ENCODE measurements at places on chromosomes 11 and 22.

- no peak for DNase-seq
Observed at GRCh38 chr22:37018815-37019308, 385 bp downstream of the TST start.

DNA sequence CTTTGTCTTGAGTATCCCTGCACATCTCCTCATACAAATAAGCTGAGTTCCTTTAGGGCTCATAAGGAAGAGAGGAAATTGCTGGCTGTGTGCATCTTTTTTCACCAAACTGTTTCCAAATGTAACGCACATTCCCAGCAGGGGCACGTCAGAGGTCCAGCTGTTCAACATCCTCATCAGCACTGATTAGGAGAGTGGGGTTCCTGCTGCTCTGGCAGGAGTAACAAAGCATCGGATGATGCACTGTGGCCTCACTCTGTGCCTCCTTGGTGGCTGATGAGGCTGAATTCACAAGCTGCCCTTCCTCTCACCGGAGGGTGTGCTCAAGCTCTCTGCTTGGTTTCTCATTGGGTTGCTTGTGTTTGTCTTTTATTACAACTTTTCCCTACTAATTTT lies 35.5 kb upstream of the SLC25A1 start:
- no peak for DNase-seq

- no peak for DNase-seq
Observed at GRCh38 chr22:20093418-20094196, 13.6 kb downstream of the DGCR8 start.

DNA sequence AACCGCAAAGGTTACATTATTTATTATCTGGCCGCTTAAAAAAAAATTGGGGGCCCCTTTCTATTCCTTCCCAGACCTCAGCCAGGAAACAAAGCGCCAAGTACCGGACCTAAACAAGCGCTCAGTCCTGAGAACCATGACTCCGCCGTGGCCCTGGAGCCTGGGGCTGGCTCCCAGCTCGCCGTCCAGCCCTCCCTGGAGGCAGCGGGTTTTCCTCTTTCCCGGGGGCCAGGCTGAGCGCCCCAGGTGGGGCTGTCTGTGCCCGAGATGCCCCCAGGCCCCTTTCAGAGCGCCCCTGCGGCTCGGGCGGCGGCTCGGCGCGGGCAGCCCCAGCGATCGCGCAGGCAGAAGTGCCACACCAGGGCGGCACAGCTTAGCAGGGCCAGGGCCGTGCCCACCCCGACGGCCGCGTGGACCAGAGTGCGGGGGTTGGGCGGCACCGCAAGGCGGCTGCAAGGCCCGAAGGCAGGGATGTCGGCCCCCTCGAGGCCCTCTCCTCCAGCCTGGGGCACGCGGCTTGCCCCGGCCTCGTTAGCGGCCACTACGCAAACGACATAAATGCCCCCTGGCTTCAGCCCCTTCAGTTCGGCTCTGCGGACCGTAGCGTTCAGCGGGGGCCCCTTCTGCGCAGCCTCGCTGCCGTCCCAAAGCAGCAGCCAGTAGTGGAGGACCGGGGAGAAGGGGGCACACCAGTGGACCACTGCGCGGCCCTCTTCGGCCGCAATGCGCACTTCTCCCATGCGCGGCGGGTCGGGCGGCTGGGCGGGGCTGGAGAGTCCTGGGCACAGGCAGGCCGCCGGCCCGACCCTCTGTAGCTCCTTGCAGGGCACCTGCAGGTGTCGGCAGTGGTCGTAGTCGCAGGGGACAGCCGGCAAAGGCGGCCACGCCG lies 1.6 kb downstream of the LRRN4CL start:
- DNase-seq: no peak

- no peak for DNase-seq
Observed at GRCh38 chr11:44950625-44951476, at the start of gene TP53I11. TSS of gene TP53I11 (minus strand) at chr11:44950883. CDS start at chr11:44938335, 12,548 bp downstream.

DNA sequence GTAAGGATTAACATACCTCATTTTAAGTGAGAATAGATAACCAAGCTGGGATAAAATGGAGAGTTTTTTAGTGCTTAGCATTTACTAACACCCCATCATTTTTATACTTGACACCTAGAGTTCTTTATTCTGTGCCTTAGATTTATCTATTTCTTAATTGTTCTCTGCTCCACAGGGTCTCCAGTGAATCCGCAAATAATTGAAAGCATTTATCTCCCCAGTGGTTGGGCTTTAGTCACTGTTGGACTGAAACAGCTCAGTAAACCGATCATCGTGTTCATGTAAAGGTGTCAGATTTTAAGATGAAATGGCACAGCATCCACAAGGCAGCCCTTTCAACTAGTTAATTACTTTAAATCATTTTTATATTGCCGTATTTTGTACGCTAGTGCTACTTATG lies 17.8 kb upstream of the GRIA4 start:
- no peak for DNase-seq

GRCh38 chr22:29693161-29693560 lies 26.6 kb upstream of the CABP7 start:
- no peak for DNase-seq

- no peak for DNase-seq
Observed at GRCh38 chr11:65492637-65493366, 6.0 kb upstream of the MALAT1 start.

GRCh38 chr11:114815176-114815575 lies 136.8 kb downstream of the NXPE2 start:
- no peak for DNase-seq

DNA sequence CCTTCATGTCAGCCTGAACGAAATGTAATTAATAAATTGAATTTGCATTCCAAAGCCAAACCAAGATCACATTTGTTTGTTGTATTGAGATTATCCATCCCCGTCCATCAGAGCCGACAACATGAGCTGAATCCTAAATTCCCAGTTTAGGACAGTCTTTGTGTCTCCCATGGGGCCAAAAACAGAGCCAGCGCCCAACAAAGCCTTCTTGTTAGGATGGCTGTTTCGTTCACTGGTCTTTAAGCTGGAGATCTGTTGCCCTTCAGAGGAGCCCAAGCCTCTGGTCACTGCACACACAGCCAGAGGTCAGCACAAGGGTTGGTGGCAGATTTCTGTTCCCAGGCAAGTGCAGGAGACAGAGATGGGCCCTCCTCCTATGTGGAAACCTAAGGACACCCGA lies 25.8 kb downstream of the DSCAML1 start:
- no peak for DNase-seq
